Hindlimb muscle (tissue), 1 donor: ENCODE measurements at places on chromosomes 16 and 17. TPM values are rescaled to one million over a fixed set of nuclear protein-coding genes. Genes with fewer than 3 reads are reported as not detected.

TPSG1 gene
- 1.5 TPM for polyA plus RNA-seq

- DNase-seq: no peak
Measured at GRCh38 chr17:78027121-78027520, 68.6 kb downstream of the TNRC6C start.

- no peak for DNase-seq
Measured at GRCh38 chr16:9340526-9341256, 249.2 kb downstream of the HAPSTR1 start.

DNA sequence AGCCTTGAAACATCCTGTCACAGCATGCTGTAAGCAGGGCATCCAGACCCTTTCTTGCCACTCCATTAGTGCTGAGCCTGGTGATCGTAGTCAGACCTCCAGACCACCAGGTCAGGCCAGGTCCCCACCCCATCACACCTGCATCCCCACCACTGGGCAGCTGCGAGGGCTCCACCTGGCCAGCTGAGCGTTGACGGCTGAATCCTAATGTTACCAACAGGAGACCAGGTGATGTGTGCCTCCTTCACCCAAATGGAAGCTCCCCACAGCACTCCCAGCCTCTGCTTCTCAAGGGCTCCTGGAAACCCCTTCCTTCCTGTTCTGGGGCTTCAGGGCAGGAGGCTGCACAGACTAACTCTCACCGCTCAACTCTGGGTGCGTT lies 189.4 kb downstream of the C16orf95 start:
- DNase-seq: no peak

GRCh38 chr17:63463771-63464170 lies 13.1 kb upstream of the ACE start:
- no peak for DNase-seq
